Suprapubic skin (tissue), 4 donors: ENCODE measurements at places on chromosomes 5 and 9.

- DNase-seq: no peak
Measured at GRCh38 chr9:113368982-113369854, 7.6 kb downstream of the HDHD3 start.

- DNase-seq: no peak
Measured at GRCh38 chr9:16928179-16928945, 57.9 kb upstream of the BNC2 start.

GRCh38 chr5:135308245-135308644, 90.8 kb downstream of the MACROH2A1 start:
- no peak for DNase-seq

DNA sequence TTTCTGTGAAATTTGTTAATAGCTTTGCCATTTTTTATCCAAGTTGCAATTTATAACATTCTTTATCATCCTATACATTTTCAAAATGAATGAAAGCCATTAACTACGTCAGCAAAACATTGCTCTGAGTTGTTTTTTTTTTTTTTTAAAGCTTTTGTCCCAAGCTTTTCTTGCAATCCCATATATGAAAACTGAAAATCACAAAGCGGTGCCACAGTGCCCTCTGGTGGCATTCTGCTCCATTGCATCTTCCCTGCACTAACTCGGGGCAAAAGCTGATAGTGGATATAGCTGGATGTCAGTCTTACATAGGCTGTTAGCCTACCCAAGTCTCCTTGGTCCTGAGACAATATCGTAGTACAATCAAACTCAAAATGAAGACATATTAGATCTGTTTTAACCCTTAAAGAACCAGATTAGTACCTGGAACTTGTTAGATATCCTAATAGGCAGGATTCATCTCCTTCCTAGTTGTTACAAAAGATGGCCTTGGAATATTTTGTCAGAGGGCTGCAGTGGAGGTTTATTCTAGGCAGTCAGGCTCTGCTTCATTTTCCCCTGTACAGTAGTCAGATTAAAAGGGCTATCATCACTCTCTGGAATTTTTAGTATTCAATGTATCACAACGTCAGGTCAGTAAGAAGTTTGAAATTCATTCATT, 669.9 kb downstream of the PTPRD start:
- peak; percentile 55 for DNase-seq

DNA sequence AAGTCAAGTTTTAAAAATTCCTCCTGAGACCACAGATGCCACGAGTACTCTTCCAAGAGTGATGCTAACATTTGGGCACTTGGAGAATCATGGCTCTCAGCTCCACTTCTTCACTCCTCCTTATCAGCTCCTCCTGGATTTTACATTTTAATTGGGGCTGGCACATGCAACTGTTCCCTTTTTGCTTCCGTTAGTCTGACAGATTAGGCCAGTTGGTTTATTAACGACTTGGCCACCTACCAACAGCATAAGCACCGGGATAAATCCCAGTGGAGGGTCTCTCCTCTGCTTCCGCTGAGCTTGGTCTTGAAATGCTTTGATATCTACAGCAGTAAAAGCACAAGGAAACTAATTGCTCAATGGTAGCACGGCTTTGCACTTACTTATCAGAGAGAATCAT, 134.6 kb upstream of the RASEF start:
- DNase-seq: no peak

DNA sequence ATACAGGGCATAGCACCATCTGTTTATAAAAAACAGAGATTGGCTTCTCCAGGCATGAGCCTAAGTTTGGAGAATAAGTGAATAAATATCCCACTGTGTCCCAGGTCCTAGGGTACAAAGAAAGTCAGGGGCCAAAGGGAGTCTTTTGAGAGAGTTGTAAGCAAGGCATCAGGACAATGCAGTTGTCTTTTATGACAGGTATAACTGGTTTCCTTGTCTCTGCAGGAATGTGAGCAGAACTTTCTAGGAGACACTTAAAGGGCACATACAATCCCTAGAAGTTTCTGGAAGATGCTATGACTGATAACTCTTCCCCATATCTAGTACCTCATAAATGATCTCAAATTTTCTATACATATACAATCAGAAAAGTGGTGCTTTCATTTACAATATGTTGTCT, 245.6 kb upstream of the RGMB start:
- no peak for DNase-seq

- DNase-seq: no peak
Measured at GRCh38 chr5:3827624-3828023, 232.0 kb downstream of the IRX1 start.

DNA sequence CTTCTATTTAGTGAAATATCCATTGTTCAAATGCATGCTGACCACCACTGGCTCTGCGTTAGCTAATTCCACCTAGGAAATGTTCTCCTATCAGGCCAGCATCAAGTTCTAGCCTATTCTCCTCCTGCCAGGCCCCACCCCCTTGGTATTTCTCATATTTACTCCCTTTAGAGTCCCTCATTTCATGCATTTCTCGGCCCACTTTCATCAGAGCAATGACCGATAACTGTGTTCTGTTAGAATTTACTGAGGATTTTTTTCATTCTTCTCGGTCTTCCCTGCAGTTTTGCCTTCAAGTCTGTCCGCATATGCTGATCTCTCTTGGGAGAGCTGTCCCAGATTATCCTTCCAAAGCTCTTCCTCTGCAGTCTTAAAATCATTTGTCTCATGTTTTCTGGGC, 143.4 kb downstream of the GOLPH3 start:
- DNase-seq: no peak

DNA sequence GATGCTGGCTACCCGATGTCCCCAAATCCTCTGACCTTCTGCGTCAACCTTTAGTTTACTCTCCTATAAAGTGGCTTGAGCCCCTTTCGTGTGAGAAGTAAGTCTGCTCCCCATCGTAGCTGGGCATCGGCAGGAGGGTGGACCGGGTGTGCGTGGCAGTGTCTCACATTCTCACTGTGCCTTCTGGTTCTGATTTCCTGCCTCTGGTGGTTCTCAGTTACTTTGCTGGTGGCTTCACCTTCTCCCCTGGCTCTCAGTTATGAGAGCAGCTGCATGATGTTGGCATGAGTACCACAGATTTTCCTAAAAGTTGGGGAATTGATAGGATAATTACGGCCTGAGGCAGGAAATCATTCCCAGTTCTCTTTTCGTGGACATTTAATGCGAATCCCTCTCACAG, 47.0 kb upstream of the RPS23 start:
- DNase-seq: no peak

DNA sequence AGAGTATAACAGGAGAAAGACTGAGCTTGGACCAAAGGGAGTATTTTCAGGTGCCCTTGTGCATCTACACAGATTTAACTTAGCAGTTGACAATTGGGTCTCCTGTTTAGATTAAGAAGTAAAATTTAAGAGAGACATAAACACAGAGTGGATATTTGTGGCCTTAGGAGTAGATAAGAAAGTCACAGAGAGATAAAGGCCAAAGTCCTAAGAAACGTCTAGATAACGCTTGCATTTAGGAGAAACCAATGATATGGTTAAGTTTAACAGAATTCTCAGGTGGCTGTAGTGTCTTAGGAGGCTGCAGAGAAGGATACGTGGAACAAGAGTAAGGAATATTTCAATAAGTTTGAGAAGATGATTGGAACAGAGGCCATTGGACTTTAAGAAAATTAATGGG, 155.0 kb upstream of the DAB2 start:
- DNase-seq: no peak

DNA sequence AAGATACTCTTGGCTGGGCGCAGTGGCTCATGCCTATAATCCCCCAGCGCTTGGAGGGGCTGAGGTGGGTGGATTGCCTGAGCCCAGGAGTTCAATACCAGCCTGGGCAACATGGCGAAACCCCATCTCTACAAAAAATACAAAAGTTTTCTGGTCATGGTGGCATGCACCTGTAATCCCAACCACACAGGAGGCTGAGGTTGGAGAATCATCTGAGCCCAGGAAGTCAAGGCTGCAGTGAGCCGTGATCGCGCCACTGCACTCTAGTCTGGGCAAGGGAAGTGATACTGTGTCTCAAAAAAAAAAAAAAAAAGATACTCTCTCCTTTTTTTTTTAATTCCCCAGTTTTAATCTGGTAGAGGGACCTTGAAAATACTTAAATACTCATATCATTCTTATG, 15.0 kb downstream of the ANKRD33B start:
- no peak for DNase-seq

GRCh38 chr5:136242136-136242535, 49.2 kb upstream of the SMIM32 start:
- DNase-seq: no peak

DNA sequence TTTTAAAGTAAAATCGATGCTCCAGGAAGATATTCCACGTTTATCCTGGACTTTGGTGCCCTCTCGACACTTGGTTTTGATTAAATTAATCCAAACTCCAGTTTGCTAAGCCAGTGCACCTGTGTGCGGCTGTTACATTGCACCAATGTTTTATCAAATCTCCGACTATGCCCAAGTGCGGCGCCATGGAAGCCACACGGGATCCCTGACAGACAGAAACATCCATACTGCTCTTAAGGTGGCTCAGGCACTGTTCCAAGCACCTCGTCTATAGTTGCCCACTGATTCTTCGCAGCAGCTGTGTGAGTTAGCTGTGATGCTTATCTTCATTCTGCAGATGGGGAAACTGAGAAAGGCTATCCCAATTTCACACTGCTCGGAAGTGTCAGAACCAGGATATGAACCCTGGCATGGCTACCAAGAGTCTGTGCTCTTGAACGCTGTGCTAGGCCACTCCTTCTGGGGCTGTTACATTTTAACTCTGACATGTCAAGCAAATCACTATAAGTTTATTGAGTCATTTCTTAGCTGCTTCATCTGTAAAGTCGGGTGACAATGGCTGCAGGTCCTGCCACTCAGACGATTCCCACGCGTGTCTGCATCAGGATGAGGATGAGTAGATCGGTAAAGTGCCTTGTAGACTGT, 113.0 kb downstream of the ADAMTS2 start:
- DNase-seq: peak; percentile 33

DNA sequence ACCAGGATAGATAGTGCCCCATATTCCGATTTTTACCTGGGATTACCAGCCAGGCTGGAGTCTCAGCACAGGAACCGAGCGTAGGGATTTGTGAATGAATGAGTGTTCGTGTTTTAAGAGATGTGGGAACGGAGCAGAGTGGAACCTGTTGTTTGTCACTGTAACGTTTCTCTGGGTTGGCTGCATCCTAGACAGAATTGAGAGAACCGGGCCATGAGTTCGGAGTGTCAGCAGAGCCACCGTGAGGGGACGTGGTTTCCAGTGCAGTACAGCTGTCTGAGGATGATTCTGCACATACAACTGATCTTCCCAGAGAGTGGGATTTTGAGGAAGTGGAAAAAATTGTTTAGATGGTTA, 1.2 kb downstream of the PDE8B start:
- no peak for DNase-seq

DNA sequence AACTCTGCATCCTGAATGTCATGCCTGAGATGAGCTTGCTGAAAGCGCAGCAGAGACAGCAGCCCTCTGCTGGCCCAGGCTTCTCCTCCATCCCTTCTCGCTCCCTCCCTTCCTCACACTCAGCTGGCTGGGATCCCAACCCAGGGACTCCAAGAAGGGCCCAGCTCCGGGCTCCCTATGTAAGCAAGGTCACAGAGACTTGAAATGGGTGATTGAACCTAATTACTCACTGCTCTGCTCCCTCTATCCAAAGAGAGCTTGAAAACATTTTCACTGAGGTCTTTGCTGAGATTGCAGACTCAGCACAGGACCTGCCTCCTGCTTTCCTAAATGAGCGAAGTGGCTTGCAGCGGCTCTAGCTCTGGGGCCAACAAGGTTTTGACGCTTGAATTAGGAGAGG, 42.8 kb downstream of the RAPGEF1 start:
- no peak for DNase-seq

DNA sequence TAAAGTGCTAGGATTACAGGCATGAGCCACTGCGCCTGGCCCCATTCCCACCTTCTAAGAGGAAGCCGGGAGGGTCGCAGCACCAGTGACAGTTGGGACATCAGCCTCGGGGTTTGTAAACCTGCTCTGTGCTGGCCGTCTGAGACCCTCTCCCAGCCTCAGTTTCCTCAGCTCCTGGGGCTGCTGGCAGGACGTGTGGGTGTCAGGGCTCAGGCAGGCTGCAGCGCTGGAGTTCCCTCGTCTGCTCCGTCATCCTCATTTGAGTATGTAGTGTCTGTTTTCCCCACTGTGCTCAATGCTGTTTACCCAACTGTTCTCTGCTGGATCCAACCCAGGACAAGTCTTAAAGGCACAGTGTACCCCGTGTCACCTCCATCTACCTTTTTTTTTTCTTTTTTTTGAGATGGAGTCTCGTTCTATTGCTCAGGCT, 2.0 kb upstream of the NINJ1 start:
- DNase-seq: no peak

GRCh38 chr5:137086342-137086741, 412.8 kb downstream of the SPOCK1 start:
- DNase-seq: no peak

DNA sequence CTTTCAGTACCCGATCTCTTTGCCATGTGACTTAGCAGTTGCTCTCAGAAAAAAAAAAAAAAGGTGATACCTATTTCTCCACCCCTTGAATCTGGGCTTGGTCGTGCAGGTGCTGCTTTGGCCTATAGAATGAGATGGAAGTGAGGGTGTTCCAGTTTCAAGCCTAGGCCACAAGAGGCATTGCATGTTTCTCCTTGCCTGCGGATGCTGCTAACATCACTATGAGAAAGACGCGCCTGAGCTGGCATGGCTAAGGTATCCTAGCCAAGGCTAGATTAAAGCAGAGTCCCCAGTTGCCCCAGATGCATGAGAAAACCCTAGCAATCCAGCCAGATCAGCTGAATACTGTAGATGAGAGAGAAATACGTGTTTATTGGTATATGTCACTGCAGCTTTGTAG, 14.7 kb upstream of the CSF1R start:
- DNase-seq: peak; percentile 41

DNA sequence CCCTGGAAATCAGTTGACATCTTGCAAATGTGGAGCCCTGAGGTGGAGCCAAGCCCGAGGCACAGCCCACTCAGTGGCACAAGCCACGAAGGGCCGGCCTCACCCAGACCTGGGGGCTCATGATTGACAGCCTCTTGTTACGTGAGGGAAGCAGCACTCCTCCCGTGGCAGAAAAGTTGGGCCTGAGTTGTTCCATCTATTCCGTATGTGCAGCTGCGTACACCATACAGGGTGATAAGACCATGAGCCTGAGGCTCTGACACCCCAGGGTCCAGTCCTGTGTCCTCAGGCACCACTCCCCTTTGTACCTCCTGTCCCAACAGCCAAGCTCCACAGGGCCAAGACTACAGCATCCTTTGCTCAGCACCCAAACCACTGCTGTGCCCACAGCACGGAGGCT, 1.9 kb upstream of the ORM2 start:
- no peak for DNase-seq

DNA sequence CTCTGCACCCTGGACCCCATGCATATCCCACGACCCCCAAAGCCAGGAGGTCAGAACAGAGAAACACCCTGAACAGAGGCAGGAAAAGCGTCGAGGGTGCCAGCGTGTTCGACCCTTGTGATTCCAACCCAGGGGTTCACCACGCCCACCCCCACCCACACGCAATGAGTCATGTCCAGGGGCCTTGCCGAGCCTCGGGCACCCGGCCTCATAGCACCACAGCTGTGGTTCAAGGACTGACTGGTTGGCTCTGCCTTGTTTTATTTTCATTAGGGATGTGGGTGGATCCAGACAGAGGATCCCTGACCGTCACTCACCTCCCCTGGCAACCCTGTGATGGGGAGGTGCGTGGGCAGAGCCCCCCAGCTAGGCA, 9.5 kb upstream of the QSOX2 start:
- no peak for DNase-seq

GRCh38 chr5:78293851-78294247, 649 bp downstream of the AP3B1 start:
- no peak for DNase-seq

GRCh38 chr9:127635201-127635735, 23.2 kb downstream of the STXBP1 start:
- DNase-seq: no peak
